ENCODE measurements at places on chromosomes 4 and X.
A peak's percentile ranks its signal among the peaks of the same experiment; 100 is the strongest.

DNA sequence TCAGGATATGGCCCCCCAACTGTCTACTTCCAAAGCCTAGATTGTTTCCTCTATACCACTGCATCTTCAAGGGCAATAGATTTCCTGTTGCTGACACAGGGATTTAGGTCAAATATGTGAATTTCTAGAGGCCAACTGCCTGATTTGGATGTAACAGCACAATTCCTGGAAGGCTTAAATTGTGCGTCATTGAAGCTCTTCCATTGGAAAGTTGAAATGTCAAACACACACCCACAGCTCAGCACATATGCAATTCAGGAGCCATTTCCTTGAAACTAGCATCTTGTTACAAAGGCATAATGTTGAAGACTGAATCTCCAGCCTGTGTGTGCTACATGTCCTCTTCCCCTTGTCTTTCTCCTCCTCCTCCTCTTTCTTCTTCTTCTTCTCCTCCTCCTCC, 158.6 kb downstream of the STK32B start:
- DNase-seq, result no peak

GRCh38 chr4:184978211-184978610, 40.1 kb upstream of the HELT start:
- DNase-seq, result no peak

DNA sequence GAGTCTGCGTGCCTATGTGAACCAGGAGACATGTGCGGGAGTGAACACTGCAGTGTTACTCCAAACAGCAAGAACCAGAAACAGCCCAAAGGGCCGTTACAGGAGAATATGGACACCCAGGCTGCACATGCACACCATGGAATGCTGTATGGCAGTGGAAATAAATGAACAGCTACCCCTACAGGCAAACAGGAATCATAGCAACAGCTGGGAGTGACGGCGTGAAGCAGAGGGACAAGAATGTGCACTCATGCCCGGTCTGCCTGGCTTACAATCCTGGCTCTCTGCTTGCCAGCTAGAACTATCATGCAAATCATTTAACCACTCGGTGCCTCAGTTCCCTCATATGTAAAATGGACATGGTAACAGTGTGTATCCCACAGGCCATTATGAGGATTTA, 16.6 kb downstream of the GPKOW start:
- no peak for DNase-seq

DNA sequence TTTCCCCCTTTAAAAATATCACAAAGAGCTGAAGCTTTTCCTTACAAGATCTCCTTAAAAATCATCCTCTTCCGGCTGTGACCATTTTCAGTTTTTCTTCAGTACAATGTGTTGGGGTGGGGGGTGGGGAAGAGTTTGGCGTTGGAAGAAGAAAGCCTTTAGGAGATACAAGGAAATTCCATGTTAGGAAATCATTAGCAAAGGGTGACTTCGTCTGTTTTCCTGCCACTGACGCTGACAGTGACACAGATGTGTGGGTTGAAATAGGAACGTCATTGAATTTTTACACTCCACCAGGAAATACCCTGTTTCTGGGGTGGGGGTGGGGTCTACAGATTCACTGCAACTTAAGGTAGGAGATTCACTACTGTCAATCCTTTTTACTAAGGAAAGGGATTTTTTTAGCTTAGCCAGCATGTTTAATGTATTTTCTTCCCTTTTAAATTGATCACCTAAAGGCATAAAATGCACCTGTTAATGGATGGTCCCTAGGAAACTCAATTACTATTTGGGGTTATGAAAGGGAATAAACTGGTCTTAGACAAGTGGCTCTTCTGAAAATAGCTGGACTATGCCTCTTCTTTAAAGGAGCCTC, 3.9 kb downstream of the MAMLD1 start:
- DNase-seq, result no peak

GRCh38 chr4:81503586-81503985, 31.9 kb upstream of the RASGEF1B start:
- no peak for DNase-seq

DNA sequence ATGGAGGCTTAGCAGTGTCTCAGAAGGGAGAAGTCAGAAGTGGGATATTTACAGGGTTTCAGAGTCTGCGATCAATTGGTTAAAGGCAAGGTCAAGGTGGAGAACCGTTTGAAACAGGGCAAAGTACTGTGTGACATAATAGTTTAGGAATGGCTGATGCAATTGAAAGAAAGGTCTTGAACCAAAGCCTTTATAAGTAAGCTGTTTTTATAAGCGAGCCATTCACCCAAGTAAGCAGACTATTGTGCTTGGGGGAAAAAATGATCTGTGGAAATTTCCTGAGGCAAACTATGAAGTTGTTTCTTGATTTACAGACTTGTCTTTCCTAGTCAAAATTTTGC, 327.3 kb downstream of the CAMK2D start:
- DNase-seq, result no peak

DNA sequence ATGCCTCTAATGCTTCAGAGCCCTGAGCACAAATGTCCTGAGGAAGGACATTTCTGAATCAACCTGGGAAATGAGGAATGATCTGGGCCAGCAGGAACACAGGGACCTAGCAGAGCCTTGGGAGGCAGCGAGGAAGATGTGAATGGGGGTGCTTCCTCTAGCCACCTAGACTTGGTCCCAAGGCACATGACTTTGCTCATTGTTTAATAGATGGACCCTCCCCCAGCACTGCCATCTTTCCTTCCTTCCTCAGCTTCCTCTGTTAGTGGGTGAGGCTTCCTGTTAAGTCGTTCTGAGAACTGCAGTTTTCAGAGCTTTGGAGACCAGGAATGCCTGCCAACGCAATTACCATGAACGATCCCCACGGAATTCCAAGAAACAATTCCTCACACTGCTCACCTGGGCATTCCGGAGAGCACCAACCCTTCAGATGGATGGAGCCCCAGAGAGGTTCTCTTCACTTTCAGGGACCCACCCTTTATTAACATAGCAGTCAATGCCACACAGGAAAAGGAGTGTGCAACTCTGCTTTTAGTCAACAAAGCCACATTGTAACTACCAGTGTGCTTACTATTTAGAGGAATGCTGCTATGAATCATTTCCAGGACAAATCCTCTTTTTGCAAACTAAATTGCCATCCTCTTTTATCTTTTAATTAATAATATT, 48.5 kb upstream of the STIM2 start:
- no peak for DNase-seq

DNA sequence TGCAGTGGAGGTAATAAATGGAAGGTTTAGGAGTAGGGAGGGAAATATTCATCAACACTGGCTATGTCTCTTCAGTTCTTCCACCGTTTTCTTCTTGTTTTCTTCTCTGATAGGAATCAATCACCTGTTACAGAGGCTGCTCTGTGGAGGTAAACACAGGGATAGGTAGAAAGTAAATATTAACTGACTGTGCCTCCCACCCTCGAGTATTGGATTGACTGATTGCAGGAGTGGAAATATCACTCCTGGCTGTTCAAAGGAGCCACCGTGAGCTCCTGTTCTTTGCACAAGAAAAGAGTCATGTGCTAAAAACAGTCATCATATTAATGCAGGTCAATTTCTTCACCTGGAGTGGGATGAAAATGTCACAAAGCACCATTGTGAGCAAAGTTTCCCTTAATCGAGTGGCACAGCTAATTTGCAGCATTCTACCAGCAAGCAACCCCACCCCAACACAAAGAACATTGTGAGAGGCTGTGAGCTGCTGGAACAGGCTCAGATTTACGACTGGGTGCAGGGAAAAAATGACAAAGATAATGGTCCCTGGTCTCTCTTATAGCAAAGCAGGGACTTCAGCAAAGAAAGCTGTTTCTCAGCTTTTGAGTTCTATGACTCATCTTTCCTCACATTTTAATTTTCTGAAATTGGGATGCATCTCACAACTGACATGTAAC, 113.7 kb upstream of the TSPAN5 start:
- DNase-seq, result no peak

DNA sequence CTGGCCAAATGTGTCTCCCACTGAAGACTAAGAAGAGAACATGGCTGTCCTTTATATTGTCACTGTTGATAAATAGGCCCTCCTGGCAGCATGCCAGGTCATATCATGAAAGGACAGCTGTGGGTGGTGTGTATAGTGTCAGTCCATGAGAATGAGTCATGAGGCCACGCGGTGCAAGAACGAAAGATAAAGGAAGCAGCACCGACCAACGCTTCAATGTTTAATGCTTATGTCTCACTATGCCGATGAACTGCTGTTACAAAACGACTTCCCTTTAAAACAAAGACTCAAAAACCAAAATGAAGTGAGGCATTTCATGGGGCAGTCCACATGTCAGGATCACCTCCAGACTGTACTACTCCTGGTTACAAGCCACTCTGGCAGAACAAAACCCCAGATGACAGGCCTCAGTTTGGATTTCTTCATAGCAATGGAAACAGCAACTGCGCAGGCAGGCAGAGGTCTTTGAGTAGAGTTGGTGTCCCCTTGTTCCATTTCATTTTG, 5.2 kb upstream of the TCEANC start:
- DNase-seq, result no peak

- no peak for DNase-seq
Observed at GRCh38 chrX:19875050-19875431, 12.4 kb downstream of the SH3KBP1 start.

DNA sequence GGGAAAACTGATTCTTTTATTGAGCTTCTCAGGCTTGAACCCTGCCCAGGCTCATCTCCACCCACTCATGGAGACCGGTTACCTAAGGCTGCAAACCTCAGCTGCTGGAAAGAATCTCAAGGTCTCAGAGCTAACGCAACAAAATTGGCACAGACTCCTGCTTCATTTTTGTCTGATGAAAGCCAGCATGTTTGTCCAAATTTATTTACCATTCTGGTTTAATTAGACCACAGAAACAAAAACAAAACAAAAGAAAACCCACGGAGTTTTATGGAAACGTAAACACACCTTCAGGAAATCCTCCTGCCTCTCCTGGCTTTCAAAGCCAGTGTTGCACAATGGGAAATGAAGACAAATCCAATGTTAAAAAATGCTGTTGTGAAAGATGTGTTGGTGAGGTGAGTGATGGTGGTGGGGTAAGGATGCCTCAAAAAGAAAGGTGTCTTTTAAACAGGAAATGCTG, 56.4 kb upstream of the PDLIM3 start:
- DNase-seq, result peak; percentile 10

GRCh38 chrX:120087289-120088017, 10.0 kb upstream of the RHOXF2B start:
- no peak for DNase-seq

- peak; percentile 18 for DNase-seq
Observed at GRCh38 chr4:134422776-134423175, 221.2 kb upstream of the PABPC4L start.

DNA sequence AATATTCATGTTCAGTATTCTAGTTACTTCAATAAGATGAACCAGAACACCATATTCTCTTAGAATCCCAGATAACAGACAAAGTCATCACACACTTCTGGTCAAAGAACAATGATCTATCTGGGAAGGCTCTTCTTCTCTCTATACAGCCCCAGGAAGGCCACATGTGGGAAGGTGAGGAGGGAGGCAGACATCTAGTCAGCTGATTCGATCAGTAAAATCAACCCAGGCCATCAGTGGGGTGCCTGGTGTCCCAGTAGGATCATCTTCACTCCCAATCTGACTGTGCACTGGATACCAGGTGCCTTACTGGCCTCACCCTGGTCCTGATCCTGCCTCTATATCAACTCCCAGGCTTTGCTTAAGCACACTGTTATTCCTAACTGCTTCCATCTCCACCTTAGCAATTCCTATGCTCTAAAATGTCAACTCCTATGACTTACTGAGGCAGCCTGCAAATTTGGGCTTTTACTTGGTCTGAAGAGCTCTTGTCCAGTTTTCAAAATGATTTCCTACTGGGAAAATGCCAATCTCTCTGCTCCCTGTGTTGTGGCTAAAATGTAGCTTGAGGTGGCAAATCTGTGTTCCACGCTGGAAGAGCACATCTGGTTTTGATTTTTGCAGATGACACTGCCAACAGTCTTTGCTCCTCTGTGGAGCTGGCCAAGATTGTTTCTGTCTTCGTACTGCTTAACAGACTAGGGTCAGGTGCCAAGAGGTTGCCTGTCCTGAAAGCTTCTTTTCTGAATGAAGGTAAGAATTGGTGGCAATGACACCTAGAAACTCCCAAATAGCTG, 128.7 kb downstream of the MGST2 start:
- no peak for DNase-seq

DNA sequence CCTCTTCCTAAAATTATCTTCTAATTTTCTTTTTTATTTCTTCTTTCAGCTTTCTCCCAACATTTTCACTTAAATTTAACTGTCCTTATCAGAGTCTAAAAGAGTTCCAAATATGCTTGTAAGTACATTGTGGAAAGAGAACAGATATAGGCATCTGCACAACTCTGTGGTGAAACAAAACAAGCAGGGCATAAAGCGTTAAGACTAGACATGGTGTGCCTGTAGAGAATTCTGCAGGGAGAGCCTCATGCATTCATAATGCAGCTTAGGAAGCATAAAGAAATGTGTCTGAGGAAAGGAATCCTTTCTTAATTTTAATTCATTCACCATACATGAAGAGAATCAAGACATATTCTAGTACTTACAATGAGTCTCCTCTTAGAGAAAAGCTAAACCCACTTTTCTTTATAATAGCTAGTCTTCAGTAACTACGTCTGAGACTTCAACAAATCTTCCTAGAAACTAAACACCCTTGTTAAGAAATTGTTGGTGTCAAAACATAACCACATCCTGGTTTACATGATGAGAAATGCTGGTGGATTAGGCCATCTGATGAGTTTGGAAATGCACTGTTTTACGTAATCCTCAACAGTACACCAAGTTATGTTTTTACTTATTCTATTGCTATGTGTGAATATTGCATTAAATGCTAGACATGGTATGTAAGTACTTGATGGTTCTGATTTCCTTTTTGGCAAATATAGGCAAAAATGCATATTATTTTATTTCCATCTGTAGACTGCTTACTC, 307.8 kb upstream of the GIMD1 start:
- no peak for DNase-seq

- no peak for DNase-seq
Observed at GRCh38 chrX:41045960-41046567, 39.2 kb upstream of the USP9X start.

DNA sequence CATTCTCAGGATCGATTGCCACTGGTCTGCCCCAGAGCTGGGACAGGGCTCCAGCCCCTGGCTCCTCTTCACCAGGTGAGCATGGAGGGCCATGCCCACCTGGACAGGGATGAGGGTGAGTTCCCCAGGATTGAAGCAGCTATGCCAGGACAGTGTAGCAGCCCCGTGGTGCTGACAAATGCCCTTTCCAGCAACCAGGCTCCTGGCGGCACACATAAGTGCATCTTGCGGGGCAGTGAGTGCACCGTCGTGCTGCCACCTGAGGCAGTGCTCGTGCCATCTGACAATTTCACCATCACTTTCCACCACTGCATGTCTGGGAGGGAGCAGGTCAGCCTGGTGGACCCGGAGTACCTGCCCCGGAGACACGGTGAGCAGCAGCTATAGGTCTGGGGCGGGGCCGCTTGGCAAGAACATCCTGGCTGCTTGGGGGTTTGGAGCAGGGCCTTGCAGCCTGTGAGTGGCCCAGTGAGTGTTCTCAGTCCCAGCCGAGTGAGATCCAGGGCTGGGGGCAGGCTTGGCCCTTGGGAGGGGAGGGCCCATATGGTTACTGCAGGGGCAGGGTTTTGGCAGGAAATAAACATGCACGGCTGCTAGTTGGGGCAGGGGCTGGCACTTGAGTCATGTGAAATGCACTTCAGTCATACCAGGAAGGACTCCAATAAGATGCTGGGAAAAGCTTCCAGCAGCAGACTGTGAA, 6.1 kb downstream of the IL9R start:
- no peak for DNase-seq

- peak; percentile 56 for DNase-seq
Observed at GRCh38 chrX:119237562-119237942, 1.5 kb downstream of the PGRMC1 start.

Measured in NCI-H2081 (cell line).